NCI-H1694 treated with DMSO at 0.1 percent for 48 hours (cell line): ENCODE measurements at places on chromosomes 5 and 9.

GRCh38 chr5:87541676-87542075, 128.9 kb upstream of the CCNH start:
- DNase-seq = no peak

- DNase-seq = no peak
Measured at GRCh38 chr9:89884356-89885083, 279.7 kb downstream of the GADD45G start.

GRCh38 chr5:177540438-177540837, 13.9 kb downstream of the FAM193B start:
- no peak for DNase-seq

DNA sequence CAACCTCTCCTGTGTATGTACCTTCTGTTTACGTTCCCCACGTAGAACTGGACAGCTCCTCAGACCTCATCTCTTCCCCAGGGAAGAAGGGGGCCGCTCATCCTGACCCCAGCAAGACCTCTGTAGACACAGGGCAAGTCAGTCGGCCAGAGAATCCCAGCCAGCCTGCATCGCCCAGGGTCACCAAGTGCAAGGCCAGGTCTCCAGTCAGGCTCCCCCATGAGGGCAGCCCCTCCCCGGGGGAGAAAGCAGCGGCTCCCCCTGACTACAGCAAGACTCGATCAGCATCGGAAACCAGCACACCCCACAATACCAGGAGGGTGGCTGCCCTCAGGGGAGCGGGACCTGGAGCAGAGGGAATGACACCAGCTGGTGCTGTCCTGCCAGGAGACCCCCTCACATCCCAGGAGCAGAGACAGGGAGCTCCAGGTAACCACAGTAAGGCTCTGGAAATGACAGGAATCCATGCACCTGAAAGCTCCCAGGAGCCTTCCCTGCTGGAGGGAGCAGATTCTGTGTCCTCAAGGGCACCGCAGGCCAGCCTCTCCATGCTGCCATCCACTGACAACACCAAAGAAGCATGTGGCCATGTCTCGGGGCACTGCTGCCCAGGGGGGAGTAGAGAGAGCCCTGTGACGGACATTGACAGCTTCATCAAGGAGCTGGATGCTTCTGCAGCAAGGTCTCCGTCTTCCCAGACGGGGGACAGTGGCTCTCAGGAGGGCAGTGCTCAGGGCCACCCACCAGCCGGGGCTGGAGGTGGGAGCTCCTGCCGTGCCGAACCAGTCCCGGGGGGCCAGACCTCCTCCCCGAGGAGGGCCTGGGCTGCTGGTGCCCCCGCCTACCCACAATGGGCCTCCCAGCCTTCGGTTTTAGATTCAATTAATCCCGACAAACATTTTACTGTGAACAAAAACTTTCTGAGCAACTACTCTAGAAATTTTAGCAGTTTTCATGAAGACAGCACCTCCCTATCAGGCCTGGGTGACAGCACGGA, 86.7 kb downstream of the GOLPH3 start:
- DNase-seq = no peak

DNA sequence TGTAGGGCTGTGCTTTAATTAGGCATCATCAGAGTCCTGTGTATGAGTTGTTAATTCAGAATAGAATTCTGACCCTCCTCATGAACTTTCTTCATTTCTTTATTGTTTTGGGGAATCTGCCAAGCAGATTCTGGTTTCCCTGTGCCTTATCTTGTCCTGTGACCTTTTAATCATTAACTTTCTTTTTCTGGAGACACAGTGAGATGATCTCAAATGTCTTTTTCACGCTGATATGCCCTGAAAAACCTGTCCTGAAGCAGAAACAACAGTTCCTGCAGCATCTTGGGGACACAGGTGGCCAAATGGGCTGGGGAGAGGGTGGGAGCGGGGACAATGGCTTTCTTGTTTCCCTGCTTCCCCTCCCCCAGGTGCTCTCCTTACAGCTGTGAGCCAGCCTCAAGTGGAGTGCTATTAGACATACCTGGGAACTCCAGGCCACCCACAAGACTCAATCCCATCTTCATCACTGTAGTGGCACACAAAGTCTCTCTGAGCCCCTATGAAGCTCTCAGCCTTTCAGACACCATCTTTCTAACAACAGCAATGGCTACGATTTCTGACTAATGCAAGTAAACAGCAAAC, 213.8 kb downstream of the ATP10B start:
- DNase-seq = no peak

GRCh38 chr5:173201636-173202265, 33.3 kb downstream of the NKX2-5 start:
- no peak for DNase-seq
